ENCODE measurements at places on chromosomes 3 and 15. TPM values are rescaled to one million over a fixed set of nuclear protein-coding genes. Genes with fewer than 3 reads are reported as not detected.

- no peak for DNase-seq
Measured at GRCh38 chr3:129366312-129366831, 62.1 kb downstream of the EFCAB12 start.

- no peak for DNase-seq
Measured at GRCh38 chr15:71103102-71103676, 12.1 kb upstream of the THSD4 start.

DNA sequence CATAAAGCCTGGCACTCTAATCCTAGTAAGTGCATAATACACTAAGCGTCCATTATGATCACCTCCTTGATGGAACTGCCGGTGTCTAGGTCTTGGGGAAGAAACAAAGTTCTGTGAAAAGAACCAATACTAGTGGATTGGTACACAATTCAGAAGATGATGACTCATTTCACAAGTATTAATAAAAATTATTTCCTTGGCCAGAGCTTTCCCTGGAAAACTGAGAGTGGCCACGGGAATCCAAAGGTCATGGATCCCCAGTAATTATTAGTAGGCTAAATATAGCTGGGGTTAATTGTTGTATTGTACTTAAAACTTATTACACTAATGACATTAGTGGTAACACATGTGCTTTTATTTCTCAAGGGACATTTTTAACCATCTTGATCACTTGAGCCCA, 808.0 kb upstream of the NR2F2 start:
- no peak for DNase-seq

Gene BCL2A1
- total RNA-seq, result 4.0 TPM

DNA sequence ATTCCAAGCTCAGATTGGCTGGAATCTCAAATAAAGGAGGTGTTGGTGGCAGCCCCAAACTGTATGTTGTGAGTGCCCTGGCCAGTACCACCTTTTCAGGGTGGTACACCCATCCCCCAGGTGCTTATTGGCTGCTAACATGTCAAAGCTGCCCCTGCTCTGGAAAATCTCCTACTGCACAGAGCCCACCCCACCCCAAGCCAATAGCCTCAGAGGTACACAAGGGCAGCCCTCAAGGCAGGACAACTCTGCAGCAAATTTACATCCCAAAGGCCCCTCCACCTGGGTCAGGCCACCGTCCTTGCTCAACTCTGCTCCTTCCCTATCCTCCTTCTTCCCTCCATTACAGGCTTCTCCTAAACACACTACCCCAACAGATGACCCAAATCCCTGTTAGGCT, 37.1 kb upstream of the LYZL4 start:
- no peak for DNase-seq

All from ovary (tissue), 10 donors.